ENCODE measurements at places on chromosomes 12 and 14. TPM values are rescaled to one million over a fixed set of nuclear protein-coding genes. Genes with fewer than 3 reads are reported as not detected.

CEBPE gene
- not detected for total RNA-seq

RD3L gene
- not detected for total RNA-seq

GAS2L3 gene
- 14.9 TPM for total RNA-seq

DPPA3 gene
- total RNA-seq: 0.23 TPM

BMP4 gene
- 56.0 TPM for total RNA-seq

TMCC3 gene
- total RNA-seq: 4.5 TPM

DNA sequence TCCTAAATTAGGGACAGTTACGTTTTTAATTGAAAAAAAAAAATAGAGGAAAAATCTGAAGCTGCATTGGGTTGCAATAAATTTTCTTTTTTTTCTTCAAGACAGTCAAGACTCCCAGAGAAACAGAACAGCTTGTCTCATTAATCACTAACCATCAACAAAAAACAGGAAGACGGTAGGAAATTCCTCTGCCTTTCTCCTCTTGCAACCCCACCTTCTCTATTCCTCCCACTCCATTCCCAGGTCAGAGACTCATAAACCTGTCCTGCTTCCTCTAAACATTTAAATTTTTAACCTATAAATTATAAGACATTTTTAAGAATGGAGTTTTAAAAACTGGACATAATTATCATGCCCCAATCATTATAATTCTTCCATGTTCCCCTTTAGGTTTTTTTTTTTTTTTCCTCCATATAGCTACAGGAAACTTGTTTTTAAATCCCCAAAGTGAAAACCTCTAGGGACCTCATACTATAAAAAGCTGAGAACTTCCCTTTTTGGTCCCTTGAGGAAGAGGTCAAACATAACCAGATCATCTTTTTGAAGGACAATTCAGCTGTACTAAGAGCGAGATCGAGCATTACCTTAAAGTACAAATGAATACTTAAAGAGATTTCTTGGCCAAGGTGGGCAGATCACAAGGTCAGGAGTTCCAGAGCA is 36.0 kb downstream of the CPM start:
- peaks cover 4% of the 10 kb centered on the region for H3K4me1 ChIP-seq
- no peaks in the 10 kb centered on the region for H3K27me3 ChIP-seq

GRCh38 chr14:29815016-29815674 is 112.5 kb downstream of the PRKD1 start:
- no peak overlapping the region for H3K27ac ChIP-seq
- H3K36me3 ChIP-seq: no peaks in the 10 kb centered on the region
- H3K27me3 ChIP-seq: no peaks in the 10 kb centered on the region
- no peak overlapping the region for H3K4me3 ChIP-seq
- H3K4me1 ChIP-seq: no peaks in the 10 kb centered on the region

GRCh38 chr14:95460647-95461478 is 55.6 kb downstream of the SYNE3 start:
- H3K27me3 ChIP-seq: peaks cover 2% of the 10 kb centered on the region
- H3K4me1 ChIP-seq: no peaks in the 10 kb centered on the region
- no peaks in the 10 kb centered on the region for H3K36me3 ChIP-seq

GRCh38 chr12:109020796-109021380 is at the start of gene SVOP:
SVOP (minus strand) TSS chr12:109021068; CDS start chr12:109020868, 200 bp downstream.
- H3K27me3 ChIP-seq: no peaks in the 10 kb centered on the region
- H3K4me1 ChIP-seq: no peaks in the 10 kb centered on the region
- H3K36me3 ChIP-seq: no peaks in the 10 kb centered on the region
- H3K4me3 ChIP-seq: no peak within 1 kb of the TSS
- H3K27ac ChIP-seq: no peak within 1 kb of the TSS

GRCh38 chr12:101578417-101578816 is 16.4 kb upstream of the MYBPC1 start:
- H3K4me1 ChIP-seq: no peaks in the 10 kb centered on the region
- no peak for DNase-seq
- H3K27me3 ChIP-seq: no peaks in the 10 kb centered on the region
- no peak overlapping the region for H3K4me3 ChIP-seq

- H3K36me3 ChIP-seq: no peaks in the 10 kb centered on the region
- H3K27me3 ChIP-seq: peaks cover 64% of the 10 kb centered on the region
- H3K4me3 ChIP-seq: no peak overlapping the region
- H3K27ac ChIP-seq: no peak overlapping the region
- peaks cover 23% of the 10 kb centered on the region for H3K4me1 ChIP-seq
Measured at GRCh38 chr12:27967551-27968054, 4.9 kb downstream of the PTHLH start.

GRCh38 chr12:98418357-98419075 is 96.9 kb upstream of the TMPO start:
- no peaks in the 10 kb centered on the region for H3K27me3 ChIP-seq
- H3K4me3 ChIP-seq: no peak overlapping the region
- peak overlapping the region; percentile 31 for H3K27ac ChIP-seq
- DNase-seq: peak; percentile 85
- no peaks in the 10 kb centered on the region for H3K36me3 ChIP-seq

DNA sequence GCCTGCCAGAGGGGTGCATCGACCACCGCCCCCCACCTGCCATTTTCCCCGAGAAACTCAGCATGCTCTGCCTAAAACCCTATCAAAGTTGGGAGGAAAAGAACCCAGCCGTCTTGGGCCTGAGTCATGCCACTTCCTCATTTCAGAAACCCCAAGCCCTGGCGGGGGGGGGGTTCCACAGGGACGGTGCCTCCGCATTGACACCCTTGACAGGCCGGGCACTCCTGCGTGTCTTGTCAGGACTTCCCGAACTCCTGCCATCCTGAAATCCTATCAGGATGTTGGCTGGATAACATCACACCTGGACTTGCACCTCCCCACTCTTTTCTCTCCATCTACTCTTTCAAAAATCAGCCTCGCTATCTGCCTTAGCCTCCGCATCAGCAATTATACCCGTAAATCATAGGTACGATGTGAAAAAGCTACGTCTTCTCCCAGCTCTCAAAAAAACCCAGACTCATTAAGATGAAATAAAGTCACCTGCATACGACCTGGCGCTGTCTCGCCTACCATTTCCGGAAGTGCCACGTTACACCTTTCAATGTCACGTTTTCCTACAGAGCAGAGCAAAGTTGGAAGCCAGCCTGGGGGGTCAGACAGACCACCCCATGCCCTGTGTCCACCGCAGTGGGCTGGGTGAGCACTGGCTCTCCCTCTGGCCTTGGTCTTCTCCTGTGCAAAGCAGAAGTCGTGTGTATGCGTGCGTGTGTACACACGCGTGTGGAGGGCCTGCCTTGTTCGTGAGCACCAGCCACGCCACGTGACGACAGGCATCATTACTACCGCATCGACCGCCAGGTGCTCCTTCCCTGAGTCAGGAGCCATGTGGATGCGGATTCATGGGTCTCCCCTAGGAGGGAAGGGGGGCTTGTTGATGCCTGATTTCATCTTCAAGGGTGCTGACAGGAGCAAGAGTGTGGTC is 96.7 kb downstream of the RFLNA start:
- H3K36me3 ChIP-seq: no peaks in the 10 kb centered on the region
- no peak for DNase-seq
- H3K4me3 ChIP-seq: no peak overlapping the region
- peak overlapping the region; percentile 55 for H3K27ac ChIP-seq
- H3K4me1 ChIP-seq: peaks cover 46% of the 10 kb centered on the region
- H3K27me3 ChIP-seq: no peaks in the 10 kb centered on the region

GRCh38 chr14:21098076-21098891 is at the start of gene ZNF219:
ZNF219 (minus strand) TSS chr14:21098655; CDS start chr14:21093591, 5,064 bp downstream.
- no peaks in the 10 kb centered on the region for H3K27me3 ChIP-seq
- H3K36me3 ChIP-seq: no peaks in the 10 kb centered on the region
- H3K4me1 ChIP-seq: peaks cover 48% of the 10 kb centered on the region
- DNase-seq: peak; percentile 75
- peak within 1 kb of the TSS; percentile 47 for H3K4me3 ChIP-seq
- H3K27ac ChIP-seq: peak within 1 kb of the TSS; percentile 88

GRCh38 chr12:22255097-22255496 is 79.4 kb downstream of the ST8SIA1 start:
- peaks cover 17% of the 10 kb centered on the region for H3K4me1 ChIP-seq
- H3K36me3 ChIP-seq: no peaks in the 10 kb centered on the region
- no peak overlapping the region for H3K4me3 ChIP-seq
- H3K27ac ChIP-seq: no peak overlapping the region
- H3K27me3 ChIP-seq: no peaks in the 10 kb centered on the region
- peak; percentile 13 for DNase-seq
